ENCODE measurements at places on chromosomes 3 and 15. TPM values are rescaled to one million over a fixed set of nuclear protein-coding genes. Genes with fewer than 3 reads are reported as not detected.

Gene AZI2
- polyA plus RNA-seq, result 95.1 TPM

Gene HRG
- polyA plus RNA-seq, result 0.05 TPM

Gene TRPM1
- polyA plus RNA-seq, result not detected

Gene SERINC4
- polyA plus RNA-seq, result 0.55 TPM

Gene KNG1
- not detected for polyA plus RNA-seq

Gene PLS1
- 0.39 TPM for polyA plus RNA-seq

Gene FXR1
- polyA plus RNA-seq, result 471 TPM

Gene SLC28A2
- 0.07 TPM for polyA plus RNA-seq

Gene GALNT15
- 2.3 TPM for polyA plus RNA-seq

Gene MESP2
- 0.14 TPM for polyA plus RNA-seq

Gene ALDH1A2
- polyA plus RNA-seq, result 27.6 TPM
